ENCODE measurements at places on chromosomes 7 and 10. TPM values are rescaled to one million over a fixed set of nuclear protein-coding genes. Genes with fewer than 3 reads are reported as not detected.

DNA sequence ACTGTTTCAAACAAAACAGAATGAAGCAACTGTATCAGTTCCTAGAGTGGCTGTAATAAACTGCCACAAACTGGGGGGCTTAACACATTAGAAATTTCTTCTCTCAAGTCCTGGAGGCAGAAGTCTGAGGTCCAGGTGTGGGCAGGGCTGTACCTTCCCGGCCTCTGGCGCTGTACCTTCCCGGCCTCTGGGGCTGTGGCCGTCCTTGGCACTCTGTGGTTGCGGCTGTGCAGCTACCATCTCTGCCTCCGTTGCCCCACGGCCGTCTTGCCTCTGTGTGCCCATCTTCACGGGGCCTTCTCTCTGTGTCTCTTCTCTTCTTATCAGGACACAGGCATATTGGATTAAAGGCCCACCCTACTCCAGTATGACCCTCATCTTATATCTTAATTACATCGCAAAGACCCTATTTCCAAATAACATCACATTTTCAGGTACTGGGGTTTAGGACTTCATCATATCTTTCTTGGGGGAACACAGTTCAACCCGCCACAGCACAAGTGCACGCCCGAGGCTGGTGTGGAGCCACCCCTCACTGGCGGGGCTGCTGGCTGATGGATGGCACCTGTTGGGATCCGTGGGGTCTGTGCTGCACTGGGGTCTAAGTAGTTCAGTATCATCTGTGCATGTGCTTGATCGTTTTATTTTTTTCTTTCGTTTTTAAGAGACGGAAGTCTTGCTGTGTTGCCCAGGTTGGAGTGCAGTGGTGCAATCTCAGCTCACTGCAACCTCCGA, 123.2 kb downstream of the ACTR3B start:
- H3K4me3 ChIP-seq, result no peak overlapping the region
- no peaks in the 10 kb centered on the region for H3K27me3 ChIP-seq
- DNase-seq, result no peak
- H3K27ac ChIP-seq, result no peak overlapping the region
- H3K36me3 ChIP-seq, result no peaks in the 10 kb centered on the region

GRCh38 chr7:1136841-1137516, 23.0 kb downstream of the ZFAND2A start:
- H3K4me1 ChIP-seq, result peaks cover 4% of the 10 kb centered on the region
- H3K36me3 ChIP-seq, result no peaks in the 10 kb centered on the region
- H3K27ac ChIP-seq, result no peak overlapping the region
- peak; percentile 52 for DNase-seq

The PDZD8 gene
- total RNA-seq, result 50.1 TPM

GRCh38 chr7:67484244-67484751, 487.7 kb downstream of the TYW1 start:
- H3K27ac ChIP-seq, result no peak overlapping the region
- peak; percentile 61 for DNase-seq
- H3K27me3 ChIP-seq, result no peaks in the 10 kb centered on the region
- H3K4me3 ChIP-seq, result peak overlapping the region; percentile 41

- no peak for DNase-seq
- H3K4me3 ChIP-seq, result no peak overlapping the region
- peaks cover 8% of the 10 kb centered on the region for H3K27me3 ChIP-seq
Observed at GRCh38 chr7:150719960-150720891, 3.8 kb downstream of the GIMAP1 start.

DNA sequence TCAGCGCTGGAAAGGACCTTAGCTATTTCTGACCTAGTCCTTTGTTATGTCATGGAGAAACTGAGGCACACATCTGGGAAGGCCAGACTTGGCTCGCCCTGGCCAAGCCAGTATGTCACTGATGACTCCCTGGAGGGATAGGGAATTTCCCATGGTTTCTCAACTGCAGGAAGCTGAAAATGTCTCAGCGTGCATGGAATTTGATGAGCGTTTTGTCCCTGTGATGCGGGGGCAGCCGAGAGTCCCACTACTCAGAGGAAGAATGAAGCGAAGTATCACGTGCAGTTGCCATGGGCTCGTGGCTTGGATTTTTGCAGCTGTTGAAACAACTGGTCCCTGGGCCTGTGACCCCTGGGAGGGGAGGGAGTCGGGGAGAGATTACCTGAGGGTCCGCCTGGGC, 44.8 kb downstream of the CLIP2 start:
- no peak overlapping the region for H3K4me3 ChIP-seq
- H3K36me3 ChIP-seq, result no peaks in the 10 kb centered on the region
- no peaks in the 10 kb centered on the region for H3K4me1 ChIP-seq
- no peak for DNase-seq
- H3K27me3 ChIP-seq, result no peaks in the 10 kb centered on the region

The PRLHR gene
- total RNA-seq, result not detected

The GPNMB gene
- total RNA-seq, result 0.52 TPM

GRCh38 chr10:114166043-114166442, 8.0 kb downstream of the CCDC186 start:
- no peak overlapping the region for H3K27ac ChIP-seq
- no peak for DNase-seq
- H3K4me3 ChIP-seq, result no peak overlapping the region
- H3K36me3 ChIP-seq, result no peaks in the 10 kb centered on the region
- H3K27me3 ChIP-seq, result no peaks in the 10 kb centered on the region

- H3K4me1 ChIP-seq, result no peaks in the 10 kb centered on the region
- no peak for DNase-seq
- no peaks in the 10 kb centered on the region for H3K27me3 ChIP-seq
- no peak overlapping the region for H3K27ac ChIP-seq
Observed at GRCh38 chr7:148270576-148270975, 320.0 kb upstream of the C7orf33 start.

DNA sequence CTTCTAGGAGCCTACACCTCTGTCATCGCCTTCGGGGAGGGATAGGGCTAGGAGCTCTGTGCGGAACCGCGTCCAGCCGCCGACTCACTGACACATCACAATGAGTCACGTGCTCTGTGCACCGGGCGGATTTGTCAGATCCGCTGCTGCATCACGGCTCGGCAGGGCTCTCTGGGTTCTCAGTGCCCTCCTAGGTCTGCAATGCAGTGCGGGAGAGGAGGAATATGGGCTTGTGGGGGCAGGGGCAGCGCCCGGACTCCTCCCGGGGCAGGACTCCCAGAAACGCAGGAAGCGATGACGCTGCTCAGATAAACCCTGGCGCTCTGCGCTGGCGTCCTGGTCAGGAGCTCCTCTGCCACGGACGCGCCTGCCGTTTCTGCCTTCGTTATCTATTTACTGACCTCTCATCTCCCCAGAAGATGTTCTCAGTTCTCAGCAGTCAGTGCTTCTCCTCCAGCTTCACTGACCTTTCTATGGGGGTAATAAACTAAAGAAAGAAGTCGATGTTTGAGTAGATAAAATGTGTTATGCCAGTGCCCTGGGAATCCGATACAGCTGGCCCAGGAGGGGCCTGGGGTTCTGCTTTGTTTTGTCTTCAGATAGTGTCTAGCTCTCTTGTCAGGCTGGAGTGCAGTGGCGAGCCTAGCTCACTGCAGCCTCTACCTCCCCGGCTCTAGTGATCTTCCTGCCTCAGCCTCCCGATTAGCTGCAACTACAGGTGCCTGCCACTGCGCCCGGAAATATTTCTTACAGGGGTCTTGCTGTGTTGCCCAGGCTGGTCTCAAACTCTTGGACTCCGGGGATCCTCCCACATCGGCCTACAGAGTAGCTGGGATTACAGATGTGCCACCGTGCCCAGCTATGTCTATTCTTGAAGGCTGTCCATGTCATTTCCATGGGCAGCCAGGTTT, 22.8 kb upstream of the ITGB1 start:
- peak; percentile 88 for DNase-seq
- H3K27me3 ChIP-seq, result no peaks in the 10 kb centered on the region
- H3K4me3 ChIP-seq, result peak overlapping the region; percentile 61
- H3K36me3 ChIP-seq, result no peaks in the 10 kb centered on the region
- peak overlapping the region; percentile 34 for H3K27ac ChIP-seq

The PLEKHS1 gene
- not detected for total RNA-seq

DNA sequence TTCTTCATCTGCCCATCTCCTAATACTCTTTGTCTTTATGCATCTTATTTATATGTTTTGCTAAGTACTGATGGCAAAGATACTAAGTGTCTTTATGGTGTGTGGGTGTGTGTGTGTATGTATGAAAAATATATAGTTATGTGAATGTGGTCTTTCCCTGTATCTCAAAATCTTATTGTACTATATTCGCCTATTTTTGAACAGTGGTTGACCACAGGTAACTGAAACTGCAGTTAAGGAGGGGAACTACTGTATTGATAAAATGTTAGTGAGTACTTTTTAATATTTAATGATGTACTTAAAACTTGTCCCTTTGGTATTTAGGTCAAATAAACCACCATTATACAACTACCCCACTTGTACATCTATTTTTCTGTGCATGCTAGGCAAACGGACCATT, 85.9 kb downstream of the ADD3 start:
- no peak overlapping the region for H3K4me3 ChIP-seq
- no peaks in the 10 kb centered on the region for H3K27me3 ChIP-seq
- no peak for DNase-seq
- H3K27ac ChIP-seq, result no peak overlapping the region

The AMZ1 gene
- 1.4 TPM for total RNA-seq

GRCh38 chr7:45259966-45260646, 102.5 kb downstream of the RAMP3 start:
- H3K27me3 ChIP-seq, result peaks cover 2% of the 10 kb centered on the region
- H3K36me3 ChIP-seq, result no peaks in the 10 kb centered on the region
- no peak overlapping the region for H3K27ac ChIP-seq
- peak; percentile 41 for DNase-seq

DNA sequence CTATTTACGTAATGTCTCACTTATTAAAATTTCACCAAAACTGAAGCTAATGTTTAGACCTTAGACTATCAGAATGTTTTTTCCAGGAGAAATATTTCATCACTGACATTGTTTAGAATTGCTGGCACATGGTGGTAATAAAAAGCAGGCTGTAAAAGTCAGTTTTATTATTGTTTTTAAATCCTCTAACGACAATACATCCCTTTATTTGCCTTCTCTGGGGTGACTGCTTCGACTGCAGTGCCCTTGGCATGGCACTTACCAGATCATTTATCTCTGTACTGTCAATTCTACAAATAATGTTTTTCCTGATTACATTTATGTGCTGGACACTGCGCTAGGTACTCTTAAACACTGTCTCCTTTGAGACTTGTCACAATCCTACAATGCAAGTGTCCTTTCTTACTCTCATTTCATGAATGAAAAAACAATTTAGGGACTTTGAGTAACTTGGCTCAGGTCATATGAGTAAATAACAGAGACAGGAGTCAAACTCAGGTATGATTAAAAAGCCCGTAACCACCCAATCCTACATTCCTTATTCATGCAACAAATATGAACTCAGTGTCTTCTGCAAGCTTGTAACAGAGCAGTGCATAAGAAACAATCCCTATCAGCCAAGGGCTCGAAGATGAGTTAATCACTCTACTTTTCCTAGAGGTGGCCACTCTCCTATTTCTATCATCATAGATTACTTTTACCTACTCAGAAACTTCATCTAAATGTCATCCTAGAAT, 5.6 kb upstream of the ING3 start:
- no peak for DNase-seq
- no peaks in the 10 kb centered on the region for H3K36me3 ChIP-seq
- no peaks in the 10 kb centered on the region for H3K4me1 ChIP-seq

DNA sequence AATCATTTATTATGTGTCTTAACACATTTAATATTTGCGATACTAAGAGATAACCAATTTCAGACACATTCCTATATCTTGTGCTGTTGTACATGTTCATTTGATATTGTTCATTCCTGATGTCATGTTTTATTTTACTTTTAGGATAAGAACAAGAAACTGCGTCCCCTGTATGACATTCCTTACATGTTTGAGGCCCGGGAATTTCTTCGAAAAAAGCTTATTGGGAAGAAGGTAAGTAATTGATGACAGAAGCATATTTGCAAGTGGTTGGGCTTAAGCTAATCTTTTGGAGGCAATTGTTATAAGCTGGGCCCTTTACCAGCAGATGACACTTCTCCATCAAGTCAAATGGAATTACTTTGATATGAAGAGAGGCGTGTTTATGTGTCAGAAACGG, 155.3 kb downstream of the SND1 start:
- no peaks in the 10 kb centered on the region for H3K36me3 ChIP-seq
- H3K4me3 ChIP-seq, result no peak overlapping the region
- DNase-seq, result no peak

GRCh38 chr7:74029089-74029785, 1.3 kb downstream of the ELN start:
- H3K4me1 ChIP-seq, result peaks cover 31% of the 10 kb centered on the region
- no peak overlapping the region for H3K27ac ChIP-seq
- H3K36me3 ChIP-seq, result no peaks in the 10 kb centered on the region

The EBLN1 gene
- not detected for total RNA-seq

The FAM24B gene
- total RNA-seq, result 0.50 TPM

The PNLIPRP2 gene
- not detected for total RNA-seq

The RGS10 gene
- total RNA-seq, result 13.1 TPM

GRCh38 chr7:155803418-155804376, 8.6 kb downstream of the SHH start:
- no peaks in the 10 kb centered on the region for H3K36me3 ChIP-seq
- peak overlapping the region; percentile 26 for H3K4me3 ChIP-seq
- DNase-seq, result no peak
- H3K4me1 ChIP-seq, result peaks cover 25% of the 10 kb centered on the region

GRCh38 chr10:78424723-78425122, 391.1 kb downstream of the RPS24 start:
- peaks cover 5% of the 10 kb centered on the region for H3K4me1 ChIP-seq
- no peak for DNase-seq
- H3K4me3 ChIP-seq, result no peak overlapping the region
- no peak overlapping the region for H3K27ac ChIP-seq
- H3K27me3 ChIP-seq, result no peaks in the 10 kb centered on the region

DNA sequence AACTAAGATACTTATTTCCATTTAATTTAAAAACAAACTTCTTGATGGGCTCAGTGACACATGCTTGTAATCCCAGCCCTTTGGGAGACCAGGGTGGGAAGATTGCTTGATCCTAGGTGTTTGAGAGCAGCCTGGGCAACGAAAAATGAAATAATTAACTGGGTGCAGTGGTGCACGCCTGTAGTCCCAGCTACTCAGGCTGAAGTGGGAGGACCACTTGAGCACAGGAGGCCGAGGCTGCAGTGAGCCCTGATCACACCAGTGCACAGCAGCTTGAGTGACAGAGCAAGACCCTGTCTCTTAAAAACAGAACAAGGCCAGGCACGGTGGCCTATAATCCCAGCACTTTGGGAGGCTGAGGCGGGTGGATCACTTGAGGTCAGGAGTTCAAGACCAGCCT, 37.4 kb downstream of the AVL9 start:
- no peaks in the 10 kb centered on the region for H3K36me3 ChIP-seq
- no peak overlapping the region for H3K27ac ChIP-seq
- no peak for DNase-seq
- no peaks in the 10 kb centered on the region for H3K27me3 ChIP-seq

GRCh38 chr7:18756378-18757050, 261.0 kb downstream of the HDAC9 start:
- H3K4me3 ChIP-seq, result no peak overlapping the region
- no peaks in the 10 kb centered on the region for H3K36me3 ChIP-seq
- no peaks in the 10 kb centered on the region for H3K27me3 ChIP-seq
- H3K27ac ChIP-seq, result no peak overlapping the region
- no peaks in the 10 kb centered on the region for H3K4me1 ChIP-seq

Measured in H1 (cell line).